Right renal cortex interstitium (tissue), 3 donors: ENCODE measurements at places on chromosomes 3 and 15.

DNA sequence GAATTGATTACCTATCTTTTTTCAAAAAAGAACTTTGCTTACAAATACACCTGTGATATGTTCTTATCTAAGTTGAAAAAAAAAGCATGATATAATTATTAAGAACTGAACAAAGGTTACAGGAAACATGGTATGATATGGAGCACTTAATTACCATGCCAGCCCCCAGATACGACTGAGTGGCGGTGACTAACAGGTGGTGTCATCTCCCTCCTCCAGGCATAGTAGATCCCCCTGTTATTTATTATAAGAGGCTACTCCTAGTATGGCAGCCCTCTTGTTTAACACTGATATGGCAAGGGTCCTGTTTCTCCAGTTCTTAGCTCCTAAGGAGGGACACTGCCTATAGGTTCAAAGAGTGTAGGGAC, 31.0 kb upstream of the TM4SF4 start:
- DNase-seq, result no peak

- no peak for DNase-seq
Measured at GRCh38 chr3:117052395-117052794, 342.8 kb downstream of the TUSC7 start.

GRCh38 chr3:72082776-72083462, 298.0 kb upstream of the PROK2 start:
- DNase-seq, result no peak

DNA sequence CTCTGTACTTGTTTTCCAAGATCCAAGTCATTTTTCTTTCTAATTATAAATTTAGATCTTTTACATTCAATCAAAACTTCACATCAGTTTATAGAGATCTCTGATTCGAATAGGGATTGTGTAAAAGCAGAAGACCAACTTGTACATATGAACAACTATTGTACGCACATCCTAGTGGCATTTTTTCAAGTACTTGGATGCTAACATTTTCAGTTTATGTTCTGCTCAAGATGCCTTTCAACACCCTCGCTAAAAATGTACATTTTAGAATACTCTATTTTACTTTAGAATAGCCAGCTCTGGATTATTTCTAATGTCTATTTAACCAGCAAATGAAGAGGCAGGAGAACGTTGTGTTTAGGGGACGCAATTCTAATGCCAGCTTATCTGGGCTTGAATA, 340.7 kb downstream of the ROBO1 start:
- DNase-seq, result no peak

- DNase-seq, result no peak
Measured at GRCh38 chr3:38097446-38098375, 39.2 kb downstream of the ACAA1 start.

DNA sequence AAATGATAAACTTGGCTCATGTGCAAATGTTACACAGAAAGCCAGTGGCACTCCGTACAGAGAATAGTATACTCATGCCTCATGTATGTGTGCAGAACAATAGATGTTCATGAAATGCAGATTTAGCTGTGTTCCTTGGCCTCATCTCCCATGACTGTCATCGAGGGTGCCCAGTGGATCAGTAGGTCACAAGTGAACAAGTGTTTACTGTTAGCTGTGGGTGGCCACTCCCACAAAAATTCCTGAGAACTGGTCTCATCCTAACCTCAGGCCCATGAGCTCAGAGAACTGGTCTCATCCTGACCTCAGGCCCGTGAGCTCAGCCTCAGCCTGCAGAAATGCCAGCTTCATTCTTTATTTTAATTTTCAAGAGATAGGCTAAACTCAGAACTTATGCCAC, 124.1 kb downstream of the GADL1 start:
- DNase-seq, result no peak

GRCh38 chr3:63559884-63560283, 92.6 kb upstream of the SNTN start:
- DNase-seq, result no peak
